ENCODE measurements at places on chromosomes 3 and 15. TPM values are rescaled to one million over a fixed set of nuclear protein-coding genes. Genes with fewer than 3 reads are reported as not detected.
A peak's percentile ranks its signal among the peaks of the same experiment; 100 is the strongest.

GRCh38 chr3:86982883-86983282 lies 8.1 kb downstream of the VGLL3 start:
- peak overlapping the region; percentile 41 for H3K4me3 ChIP-seq
- peak overlapping the region; percentile 88 for H3K27ac ChIP-seq
- H3K36me3 ChIP-seq, result peaks cover 15% of the 10 kb centered on the region

ARID3B gene
- 2.5 TPM for total RNA-seq

GRCh38 chr3:141965471-141965870 lies 89.0 kb downstream of the ATP1B3 start:
- H3K4me3 ChIP-seq, result no peak overlapping the region
- no peak for DNase-seq
- H3K27ac ChIP-seq, result no peak overlapping the region
- no peaks in the 10 kb centered on the region for H3K27me3 ChIP-seq

C3orf80 gene
- total RNA-seq, result not detected

GRCh38 chr3:115806501-115806900 lies 183.2 kb downstream of the GAP43 start:
- no peaks in the 10 kb centered on the region for H3K27me3 ChIP-seq
- DNase-seq, result no peak
- H3K4me1 ChIP-seq, result peaks cover 50% of the 10 kb centered on the region
- no peaks in the 10 kb centered on the region for H3K36me3 ChIP-seq

GP5 gene
- not detected for total RNA-seq

CD200R1 gene
- total RNA-seq, result not detected

ELL3 gene
- total RNA-seq, result 3.6 TPM

DNA sequence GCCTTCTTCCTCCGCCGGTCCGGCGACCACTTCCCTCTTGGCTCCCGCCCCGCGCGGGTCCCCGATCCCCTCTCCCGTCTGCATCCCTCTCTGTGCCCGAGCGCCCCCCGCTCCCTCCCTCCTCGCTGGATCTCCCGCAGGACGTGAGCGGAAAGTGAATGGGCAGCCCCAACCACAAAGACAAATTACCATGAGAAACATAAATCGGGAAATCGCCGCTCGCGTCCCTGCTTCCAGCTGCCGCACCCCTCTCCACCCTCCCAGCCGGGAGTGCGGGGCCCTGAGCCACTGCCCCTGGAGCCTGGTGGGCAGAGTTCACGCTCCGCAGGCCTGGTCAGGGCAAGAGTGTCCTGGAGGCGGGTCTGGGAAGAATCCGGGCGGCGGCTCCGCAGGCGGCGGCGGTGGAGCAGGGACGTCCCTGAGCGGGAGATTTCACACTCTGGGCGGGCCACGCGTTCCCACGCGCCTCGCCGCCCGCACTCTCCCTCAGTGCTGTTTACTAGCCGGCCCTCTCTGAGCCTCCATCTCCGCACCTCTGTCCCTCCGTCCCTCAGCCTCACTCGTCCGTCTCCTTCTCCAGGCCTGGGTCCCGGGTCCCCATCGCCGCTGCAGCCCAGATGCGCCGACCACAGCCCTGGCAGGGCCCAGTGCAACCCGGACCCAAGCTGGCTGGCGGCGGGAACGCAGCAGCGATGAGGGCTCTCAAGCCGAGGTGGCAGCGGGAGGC lies 835 bp downstream of the SEMA5B start:
- peaks cover 44% of the 10 kb centered on the region for H3K27me3 ChIP-seq
- peak overlapping the region; percentile 49 for H3K27ac ChIP-seq
- peaks cover 11% of the 10 kb centered on the region for H3K36me3 ChIP-seq

PHLDB2 gene
- total RNA-seq, result 70.3 TPM

DNA sequence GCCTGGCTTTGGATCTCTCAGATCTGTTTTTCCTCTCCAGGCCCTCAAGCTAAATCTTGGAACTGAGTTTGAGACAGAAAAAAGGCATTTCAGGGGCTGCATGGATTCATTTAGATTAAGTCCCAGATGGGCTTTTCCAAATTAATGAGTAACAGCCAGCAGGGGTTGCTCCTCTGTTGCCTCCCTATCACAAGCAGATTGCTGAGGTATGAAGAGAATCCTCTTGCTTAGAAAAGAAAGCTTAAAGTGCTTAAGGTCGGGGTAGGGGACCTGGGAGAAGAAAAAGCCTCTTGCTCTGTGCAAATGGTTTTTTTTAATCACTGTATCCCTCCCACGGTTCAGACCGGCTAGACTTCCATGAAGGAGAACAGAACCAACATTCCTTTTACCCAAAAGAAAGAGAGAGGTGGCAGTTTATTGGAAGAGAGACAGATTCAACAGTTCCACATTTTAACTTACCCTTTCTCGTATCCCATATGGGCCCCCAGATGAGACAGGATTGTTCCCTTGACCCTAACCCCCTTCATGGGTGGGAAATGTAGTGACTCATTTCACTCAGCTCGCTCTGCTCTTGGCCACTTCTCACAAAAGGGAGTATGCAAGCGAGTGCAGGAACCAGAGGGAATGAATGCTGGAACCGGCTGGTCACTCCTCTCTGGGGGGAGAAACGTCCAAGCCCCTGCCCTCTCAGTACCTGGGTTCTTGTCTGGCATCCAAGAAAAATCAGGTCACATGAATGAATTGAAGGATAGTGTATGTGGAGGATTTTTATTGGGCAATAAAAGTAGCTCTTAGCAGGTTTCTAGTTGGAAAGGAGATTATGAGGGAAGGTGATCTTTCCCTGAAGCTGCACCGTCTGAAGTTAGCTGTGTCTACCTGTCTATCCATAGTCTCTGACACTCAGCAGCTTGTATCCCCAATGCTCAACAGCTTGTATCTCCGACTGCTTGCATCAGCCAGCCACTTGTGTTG lies 745.2 kb downstream of the SI start:
- DNase-seq, result no peak
- H3K4me1 ChIP-seq, result peaks cover 24% of the 10 kb centered on the region
- H3K4me3 ChIP-seq, result no peak overlapping the region
- no peaks in the 10 kb centered on the region for H3K36me3 ChIP-seq
- peak overlapping the region; percentile 81 for H3K27ac ChIP-seq
- H3K27me3 ChIP-seq, result no peaks in the 10 kb centered on the region

GRCh38 chr3:147987549-147987948 lies 578.4 kb downstream of the ZIC1 start:
- no peaks in the 10 kb centered on the region for H3K27me3 ChIP-seq
- H3K27ac ChIP-seq, result no peak overlapping the region
- no peak for DNase-seq

CCDC71 gene
- 19.4 TPM for total RNA-seq

- peaks cover 1% of the 10 kb centered on the region for H3K36me3 ChIP-seq
- peaks cover 2% of the 10 kb centered on the region for H3K27me3 ChIP-seq
- no peaks in the 10 kb centered on the region for H3K4me1 ChIP-seq
- no peak for DNase-seq
- H3K4me3 ChIP-seq, result no peak overlapping the region
These were observed 340.6 kb downstream of the SOX2 start for GRCh38 chr3:182052332-182052731.

DNA sequence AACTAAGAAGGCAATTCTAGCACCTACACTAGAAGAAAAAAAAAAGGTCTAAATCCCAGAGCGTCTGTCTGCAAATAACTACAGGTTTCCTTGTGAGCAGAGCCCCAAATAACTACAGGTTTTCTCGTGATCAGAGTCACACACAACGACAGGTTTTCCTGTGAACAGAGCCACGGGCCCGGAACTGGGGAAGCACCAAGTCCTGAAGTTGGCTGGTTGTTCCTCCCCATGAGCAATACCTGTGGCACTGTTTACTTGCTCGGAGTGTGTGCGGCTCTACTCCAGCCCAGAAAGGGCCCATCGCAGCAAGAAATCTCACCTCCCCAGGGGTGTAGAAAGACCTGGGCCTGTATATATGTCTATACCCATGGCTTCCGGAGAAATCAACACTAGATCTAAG lies 644 bp upstream of the MASP1 start:
- H3K27me3 ChIP-seq, result peaks cover 5% of the 10 kb centered on the region
- no peak overlapping the region for H3K27ac ChIP-seq
- H3K4me1 ChIP-seq, result peaks cover 26% of the 10 kb centered on the region
- DNase-seq, result no peak
- H3K36me3 ChIP-seq, result no peaks in the 10 kb centered on the region
- H3K4me3 ChIP-seq, result no peak overlapping the region

- no peak overlapping the region for H3K4me3 ChIP-seq
- no peaks in the 10 kb centered on the region for H3K27me3 ChIP-seq
- H3K36me3 ChIP-seq, result peaks cover 2% of the 10 kb centered on the region
- H3K4me1 ChIP-seq, result peaks cover 48% of the 10 kb centered on the region
- DNase-seq, result no peak
These were observed 282.5 kb downstream of the ULK4 start for GRCh38 chr3:41679374-41679773.
